ENCODE measurements at places on chromosomes 6 and 20.

- DNase-seq, result peak; percentile 33
Measured at GRCh38 chr20:33648396-33649004, 13.6 kb upstream of the C20orf144 start.

DNA sequence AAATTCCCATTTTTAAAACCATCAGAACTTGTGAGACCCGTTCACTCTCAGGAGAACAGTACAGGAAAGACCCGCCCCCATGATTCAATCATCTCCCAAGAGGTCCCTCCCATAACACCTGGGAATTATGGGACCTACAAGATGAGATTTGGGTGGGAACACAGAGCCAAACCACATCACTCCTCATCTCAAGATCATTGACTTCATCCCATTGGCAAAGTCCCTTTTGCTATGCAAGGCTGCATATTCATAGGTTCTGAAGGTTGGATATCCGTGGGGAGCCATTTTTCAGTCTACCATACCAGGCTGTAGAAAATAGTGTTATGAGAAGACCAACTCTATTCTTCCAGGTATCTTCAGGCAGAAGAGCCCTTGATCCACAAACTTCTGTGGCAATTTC lies 219.1 kb downstream of the DOK5 start:
- DNase-seq, result no peak

DNA sequence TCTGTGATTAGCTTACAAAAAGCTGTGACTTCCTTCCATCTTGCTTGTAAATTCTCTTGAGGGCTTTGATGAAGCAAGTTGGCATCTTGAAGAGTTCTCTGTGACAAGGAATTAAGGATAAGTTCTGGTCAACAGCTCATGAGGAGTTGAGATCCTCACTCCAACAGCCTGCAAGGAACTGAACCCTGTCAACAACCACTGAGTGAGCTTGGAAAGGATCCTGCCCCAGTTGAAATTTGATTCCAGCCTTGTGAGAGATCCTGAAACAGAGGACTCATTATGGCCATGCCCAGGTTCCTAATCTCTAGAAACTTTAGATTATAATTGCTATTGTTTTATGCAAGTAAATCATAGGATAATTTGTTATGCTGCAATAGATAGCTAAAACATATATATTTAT lies 133.7 kb downstream of the PTCHD4 start:
- DNase-seq, result peak; percentile 9

GRCh38 chr6:12750416-12750815 lies 33.8 kb downstream of the PHACTR1 start:
- no peak for DNase-seq

GRCh38 chr6:13574149-13574570 lies 241 bp upstream of the SIRT5 start:
- DNase-seq, result peak; percentile 97

GRCh38 chr20:53210931-53211330 lies 238.8 kb downstream of the TSHZ2 start:
- no peak for DNase-seq

- DNase-seq, result no peak
Measured at GRCh38 chr6:166300357-166300987, 7.7 kb downstream of the PRR18 start.

GRCh38 chr20:46423882-46424482 lies 17.6 kb upstream of the ELMO2 start:
- no peak for DNase-seq

GRCh38 chr6:82143041-82143481 lies 104.5 kb downstream of the IBTK start:
- no peak for DNase-seq
